MM.1S (cell line): ENCODE measurements at places on chromosomes 2 and 18.

- DNase-seq: no peak
Observed at GRCh38 chr2:11914455-11914854, 168.0 kb downstream of the LPIN1 start.

GRCh38 chr2:86372641-86373502, 35.4 kb upstream of the REEP1 start:
- DNase-seq: no peak

DNA sequence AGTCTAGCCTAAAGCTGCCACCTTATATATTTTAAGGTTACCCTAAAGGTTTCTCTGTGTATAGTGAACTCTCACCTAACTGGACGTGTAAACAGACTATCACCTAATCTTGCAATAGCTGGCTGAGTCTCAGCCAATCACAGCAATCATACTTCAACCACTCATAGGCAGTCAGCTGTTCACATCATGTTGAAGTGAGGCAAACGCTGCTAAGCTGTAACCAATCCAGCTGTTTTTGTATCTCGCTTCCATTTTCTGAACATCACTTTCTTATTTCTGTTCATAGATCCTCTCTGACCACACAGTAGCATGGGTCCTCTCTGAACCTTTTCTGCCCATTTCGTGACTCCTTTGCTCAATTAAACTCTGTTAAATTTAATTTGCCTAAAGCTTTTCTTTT, 468.2 kb upstream of the POU3F3 start:
- DNase-seq: no peak

- no peak for DNase-seq
Observed at GRCh38 chr2:240234503-240234951, 94.1 kb upstream of the OTOS start.

DNA sequence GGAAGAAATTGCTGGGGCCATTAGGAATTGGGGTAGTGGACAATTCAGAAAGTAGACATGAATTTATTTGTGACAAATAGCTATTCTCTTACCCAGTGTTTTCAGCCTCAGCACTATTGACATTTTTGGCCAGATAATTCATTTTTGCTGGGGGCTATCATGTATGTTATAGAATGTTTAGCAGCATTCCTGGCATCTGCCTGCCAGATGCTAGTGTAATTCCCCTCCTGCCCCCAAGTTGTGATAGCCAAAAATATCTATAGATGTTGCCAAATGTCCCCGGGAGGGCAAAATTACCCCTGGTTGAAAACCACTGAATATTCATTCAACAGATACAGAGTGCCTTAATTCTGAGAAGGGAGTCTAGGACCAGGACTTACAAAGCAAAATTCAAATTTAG, 183.6 kb downstream of the BABAM2 start:
- no peak for DNase-seq

DNA sequence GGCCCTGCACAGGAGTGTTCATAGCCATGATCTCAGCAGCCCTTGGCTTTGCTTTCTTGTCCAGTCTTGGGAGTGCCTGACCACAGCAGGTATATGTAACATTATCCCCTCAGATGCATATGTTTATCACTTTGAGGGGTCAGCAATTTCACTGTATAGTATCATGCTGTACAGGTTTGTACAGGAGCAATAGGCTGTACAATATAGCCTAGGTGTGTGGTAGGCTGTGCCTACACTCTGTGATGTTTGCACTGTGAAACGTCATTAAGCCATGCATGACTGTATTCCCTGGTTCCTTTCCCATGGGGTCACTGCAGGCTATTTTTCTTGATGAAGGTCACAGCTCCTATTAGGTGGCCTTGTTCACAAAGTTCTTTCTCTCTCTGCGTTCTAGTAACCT, 4.7 kb upstream of the IL36G start:
- DNase-seq: no peak

DNA sequence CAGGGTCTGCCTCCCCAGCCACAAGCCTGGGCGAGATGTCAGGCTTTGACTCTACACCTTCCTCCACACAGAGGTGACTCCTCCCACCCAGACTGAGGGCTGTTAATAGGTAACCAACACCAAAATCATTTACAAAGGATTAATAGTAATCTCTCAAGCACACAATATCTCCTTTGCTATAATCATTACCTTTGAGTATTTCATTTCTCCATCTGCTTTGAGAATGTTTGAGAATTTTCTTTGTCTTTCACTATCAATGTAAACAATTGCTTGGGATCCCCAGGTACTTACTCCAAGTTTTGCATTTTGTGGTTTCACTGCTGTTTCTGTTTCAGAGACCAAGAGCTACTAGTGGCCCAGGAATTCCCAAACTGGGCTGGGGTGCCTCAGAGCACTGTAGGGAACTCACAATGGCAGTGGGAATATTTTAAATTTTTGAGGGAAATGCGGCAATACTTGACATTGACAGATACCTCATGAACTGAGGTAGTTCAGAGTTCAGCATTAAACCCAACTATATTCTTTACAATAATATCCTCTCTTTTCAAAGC, 166.4 kb upstream of the MGAT5 start:
- peak; percentile 57 for DNase-seq

DNA sequence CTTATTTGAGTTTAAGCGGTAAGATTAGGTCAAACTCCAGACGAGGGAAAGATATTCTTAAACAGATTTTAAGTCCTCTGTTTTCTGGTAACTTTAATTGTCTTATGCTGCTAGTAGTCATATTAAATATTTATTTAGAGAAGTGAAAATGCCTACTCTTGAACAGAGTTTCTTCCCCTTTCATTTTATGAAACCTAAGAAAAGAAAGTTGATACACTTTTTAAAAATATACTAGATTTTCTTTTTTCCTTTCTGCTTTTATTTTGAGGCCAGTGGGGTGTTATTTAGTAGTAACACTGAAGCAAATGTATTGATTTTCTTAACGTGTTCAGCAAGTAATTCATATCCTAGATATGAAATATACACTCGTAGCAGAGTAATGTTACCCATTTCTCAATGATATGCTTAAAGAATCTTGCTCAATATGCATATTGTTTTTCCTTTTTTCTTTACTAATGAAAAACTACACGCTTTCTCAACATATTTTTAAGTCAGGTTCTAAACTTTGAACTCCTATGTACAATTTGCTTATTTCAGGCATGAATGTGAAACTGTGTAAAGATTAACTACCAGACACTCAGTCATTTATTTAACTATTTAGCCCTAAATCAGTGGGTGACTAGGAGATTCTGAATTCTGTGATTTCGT, 691 bp downstream of the KYNU start:
- DNase-seq: no peak

DNA sequence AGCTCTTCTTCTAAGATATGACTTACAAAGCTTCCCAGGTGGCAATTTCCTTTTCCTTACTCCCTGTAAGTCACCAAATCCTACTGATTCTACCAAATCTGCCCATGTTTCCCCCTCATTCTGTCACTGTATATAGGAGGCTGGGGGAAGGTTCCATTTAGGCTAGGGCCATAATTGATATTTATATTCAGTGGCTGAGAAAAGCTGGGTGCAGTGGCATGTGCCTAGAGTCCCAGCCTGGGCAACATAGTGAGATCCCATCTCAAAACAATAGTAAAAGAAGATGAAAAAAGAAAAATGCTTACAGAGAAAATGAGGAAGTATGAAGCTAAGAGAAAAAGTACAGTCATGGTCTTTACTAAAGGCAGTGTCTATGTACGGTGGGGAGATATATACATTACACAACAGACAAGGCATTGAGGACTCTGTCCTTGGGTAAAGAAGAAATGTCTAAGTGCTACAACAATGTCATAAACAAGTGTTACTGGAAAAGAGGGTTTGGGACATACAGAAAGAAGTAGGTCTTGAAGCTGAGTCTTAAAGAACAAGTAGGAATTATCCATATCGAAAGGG, 4.8 kb downstream of the CWC22 start:
- no peak for DNase-seq

- DNase-seq: no peak
Observed at GRCh38 chr18:41870191-41870590, 84.8 kb upstream of the PIK3C3 start.

DNA sequence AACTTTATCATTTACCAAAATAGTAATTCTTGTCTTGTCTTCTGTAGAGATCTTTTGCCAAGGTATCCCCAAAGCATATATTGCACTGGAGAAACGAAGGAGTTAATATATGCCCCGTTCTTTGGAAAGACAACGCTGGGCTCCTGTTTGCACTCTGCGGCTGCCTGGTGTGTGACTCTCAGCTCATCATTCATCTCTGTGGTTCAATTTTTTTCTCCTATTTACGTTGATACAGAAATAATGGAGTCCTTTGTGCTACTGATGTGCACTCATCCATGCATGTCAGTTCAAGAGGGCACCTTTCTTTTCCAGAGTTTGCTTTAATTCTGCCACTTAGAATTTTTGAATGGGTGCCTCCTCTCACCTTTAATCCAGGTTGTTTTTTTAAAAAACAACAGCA, 655.5 kb downstream of the DCDC2C start:
- no peak for DNase-seq

- no peak for DNase-seq
Observed at GRCh38 chr2:26979741-26980140, 9.3 kb downstream of the MAPRE3 start.

- peak; percentile 86 for DNase-seq
Observed at GRCh38 chr18:44725300-44726058, 44.8 kb downstream of the SETBP1 start.

DNA sequence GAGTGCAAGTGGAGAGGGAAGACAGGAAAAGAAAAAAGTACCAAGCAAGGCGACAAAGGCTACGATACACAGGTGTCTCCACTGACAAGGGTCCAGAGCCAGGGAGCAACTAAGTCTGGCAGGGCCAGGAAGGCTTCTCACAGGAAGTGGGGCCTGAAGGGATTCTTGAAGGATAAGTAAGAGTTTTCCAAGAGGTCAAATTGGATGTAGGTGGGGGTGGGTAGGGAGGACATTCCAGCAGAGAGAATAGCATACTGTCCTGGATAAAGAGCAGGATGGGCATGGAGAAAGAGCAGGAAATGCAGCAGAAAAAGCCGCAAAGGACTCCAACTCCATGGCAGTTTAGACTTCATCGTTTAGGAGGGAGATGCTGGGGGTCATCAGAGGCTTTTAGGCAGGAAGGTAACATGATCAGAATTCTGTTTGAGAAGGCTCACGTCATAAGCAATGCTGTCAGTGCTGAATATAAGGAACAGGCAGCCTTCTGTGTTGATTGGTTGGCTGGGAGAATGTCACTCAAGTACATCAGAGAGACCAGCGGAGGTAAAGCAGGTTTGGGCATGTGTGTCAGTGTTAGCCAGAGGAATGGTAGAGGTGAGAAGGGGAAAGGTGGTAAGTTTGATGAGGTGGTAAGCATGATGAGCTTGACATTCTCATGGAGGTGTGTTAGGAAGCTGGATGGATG, 35.1 kb downstream of the ARHGAP25 start:
- no peak for DNase-seq

DNA sequence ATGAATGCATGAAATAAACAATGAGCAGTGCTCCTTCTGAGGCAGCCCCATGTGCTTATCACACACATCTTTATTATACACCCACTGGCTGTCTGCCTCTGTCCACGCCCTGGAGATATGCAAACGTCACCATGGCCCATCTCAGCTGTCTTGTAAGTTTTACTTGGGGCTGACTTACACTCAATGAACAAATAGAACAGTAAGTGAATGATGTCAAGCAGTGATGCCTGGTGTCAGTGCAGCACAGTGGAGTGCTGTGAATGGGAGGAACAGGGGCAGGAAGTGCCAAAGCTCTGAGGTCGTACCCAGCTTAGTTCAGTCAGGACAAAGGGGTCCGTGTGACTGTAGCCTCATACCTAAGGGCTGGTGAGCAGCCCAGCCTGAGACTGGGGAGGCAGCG, 659.5 kb upstream of the HS6ST1 start:
- no peak for DNase-seq

DNA sequence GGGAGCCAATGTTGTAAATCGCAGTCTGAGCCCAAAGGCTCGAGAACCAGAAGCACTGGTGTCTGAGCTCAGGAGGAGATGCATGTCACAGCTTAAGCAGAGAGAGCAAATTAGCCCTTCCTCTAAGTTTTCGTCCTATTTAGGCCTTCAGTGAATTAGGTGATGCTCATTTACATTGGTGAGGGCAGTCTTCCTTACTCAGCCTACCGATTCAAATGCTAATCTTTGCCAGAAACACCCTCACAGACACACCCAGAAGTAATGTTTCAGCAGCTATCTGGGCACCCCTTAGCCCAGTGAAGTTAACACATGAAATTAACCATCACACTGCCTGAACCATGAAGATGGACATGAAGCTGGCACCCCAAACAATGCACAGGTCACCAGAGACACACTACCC, 385.1 kb downstream of the STK39 start:
- no peak for DNase-seq

DNA sequence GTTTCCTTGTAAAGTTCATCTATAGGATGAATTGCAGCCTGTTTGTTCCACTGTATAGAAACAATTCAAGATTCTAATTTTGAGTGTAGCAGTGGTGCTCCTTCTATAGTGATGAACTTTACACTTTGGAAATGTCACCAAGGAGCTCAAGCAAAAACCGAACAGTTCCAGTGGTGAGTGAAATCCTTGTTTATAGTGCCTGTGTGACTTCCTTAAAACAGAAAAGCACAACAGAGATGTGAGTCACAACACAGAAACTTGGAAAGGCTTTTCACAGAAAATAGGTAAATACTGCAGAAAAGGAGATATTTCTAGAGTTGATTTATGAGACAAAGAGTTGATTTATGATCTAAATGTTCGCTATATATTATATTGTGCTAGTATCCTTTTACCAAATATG, 482.0 kb downstream of the PTPRM start:
- DNase-seq: no peak

GRCh38 chr2:33478968-33479731, 2.7 kb downstream of the RASGRP3 start:
- DNase-seq: peak; percentile 62

DNA sequence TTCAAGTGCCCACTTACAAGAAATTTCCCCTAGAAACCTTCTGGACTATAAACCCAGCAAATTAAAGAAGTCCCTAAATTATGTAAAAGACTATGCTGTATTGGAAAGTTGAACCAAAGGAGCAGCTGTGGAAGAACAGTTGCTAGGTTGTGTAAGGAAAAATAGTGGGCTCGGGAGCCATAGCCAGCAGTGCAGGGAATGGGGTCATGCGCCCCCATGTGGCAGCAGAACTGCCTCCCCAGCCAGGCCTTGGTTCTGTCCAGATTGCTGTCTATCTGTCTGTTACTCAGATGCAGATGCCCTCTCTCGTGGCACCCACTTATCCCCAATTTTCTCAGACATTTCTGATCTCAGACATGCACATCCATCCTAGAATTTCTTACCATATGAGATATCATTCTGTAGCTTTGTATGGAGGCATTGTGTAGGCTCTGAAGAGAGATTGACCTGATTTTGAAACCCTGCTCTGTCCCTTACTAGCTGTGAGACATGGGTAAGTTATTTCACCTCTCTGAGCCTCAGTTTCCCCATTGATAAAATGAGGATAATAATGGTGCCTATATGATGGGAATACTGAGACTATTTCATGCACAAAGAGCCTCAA, 258.3 kb downstream of the SS18 start:
- peak; percentile 43 for DNase-seq

- peak; percentile 53 for DNase-seq
Observed at GRCh38 chr2:3780477-3781402, 77.4 kb downstream of the DCDC2C start.
